ENCODE measurements at places on chromosomes 5 and 9.

DNA sequence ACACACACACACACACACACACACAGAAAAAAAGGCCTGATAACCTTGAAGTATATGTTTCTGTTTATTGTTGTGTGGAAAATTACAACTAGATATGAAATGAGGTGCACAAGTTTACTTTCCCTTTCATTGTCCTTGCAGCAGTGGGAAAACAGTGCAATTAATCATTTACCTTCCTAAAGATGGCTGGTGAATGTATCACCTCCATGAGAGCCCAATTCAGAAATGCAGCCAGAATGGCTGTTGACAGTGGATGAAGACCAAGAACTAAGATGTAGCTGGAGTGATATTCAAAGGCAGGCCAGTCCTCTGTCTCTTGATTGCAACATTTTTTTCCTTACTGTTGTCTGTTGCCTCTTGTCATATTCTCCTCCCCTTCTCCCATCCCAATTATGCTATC is 49.6 kb upstream of the EIF4EBP3 start:
- DNase-seq = no peak

DNA sequence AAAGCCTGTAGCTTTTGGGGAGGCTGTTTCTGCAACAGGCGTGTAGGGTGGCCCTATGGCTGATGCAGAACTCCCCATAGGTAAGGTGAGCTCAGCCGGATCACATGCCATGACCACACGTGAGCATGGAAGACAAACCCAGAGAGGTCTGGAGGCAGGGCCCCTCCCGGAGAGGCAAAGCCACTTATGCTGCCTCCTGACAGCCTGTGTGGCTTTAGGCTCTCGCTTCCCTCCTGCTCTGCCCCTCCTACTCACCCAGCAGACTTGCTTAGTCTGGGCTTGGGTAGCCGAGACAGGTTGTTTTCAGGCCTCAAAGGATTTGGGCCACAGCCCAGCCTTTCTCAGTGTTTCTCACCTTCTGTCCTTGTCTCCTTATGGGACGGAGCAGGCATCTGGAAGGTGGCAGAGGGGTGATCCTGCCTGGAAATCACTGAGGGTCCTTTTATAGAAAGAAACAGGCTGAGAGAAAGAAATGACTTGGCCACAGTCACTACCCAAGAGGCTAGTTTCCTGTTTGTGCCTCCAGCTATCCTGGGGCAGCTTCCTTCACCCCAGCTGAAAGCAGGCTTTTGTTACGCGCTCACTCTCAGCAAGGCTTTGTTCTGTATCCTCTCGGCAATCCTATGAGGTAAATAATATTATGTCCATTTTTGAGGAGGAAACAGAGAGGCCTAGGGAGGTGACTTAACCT is 89.9 kb downstream of the DAB2IP start:
- DNase-seq = peak; percentile 63

- DNase-seq = no peak
Observed at GRCh38 chr5:117107859-117108258, 533.2 kb upstream of the SEMA6A start.

GRCh38 chr5:140084541-140084940 is 29.4 kb upstream of the PURA start:
- no peak for DNase-seq

DNA sequence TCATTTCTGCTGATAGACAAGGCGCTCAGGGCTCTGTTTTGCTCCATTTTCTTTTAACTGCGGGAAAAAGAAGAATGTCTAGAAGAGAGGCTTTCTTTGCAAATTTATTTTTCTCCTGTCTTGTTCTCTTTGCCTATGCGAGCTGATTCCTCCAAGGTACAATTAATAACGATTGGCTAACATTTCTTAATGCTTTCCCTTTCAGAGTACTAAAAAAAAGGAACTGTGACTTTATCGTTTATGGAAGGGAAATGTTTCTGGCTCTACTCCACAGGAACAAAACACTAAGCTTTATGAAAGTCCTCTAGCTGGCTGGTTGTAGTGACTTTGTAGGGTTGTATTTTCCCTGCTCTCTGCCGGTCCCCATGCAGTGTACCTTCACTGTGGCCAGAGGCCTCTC is 11.7 kb downstream of the NSG2 start:
- DNase-seq = no peak
